ENCODE measurements at places on chromosomes 11 and 22.
A peak's percentile ranks its signal among the peaks of the same experiment; 100 is the strongest.

GRCh38 chr11:104624021-104624420 is 274.2 kb downstream of the CASP12 start:
- DNase-seq, result no peak

- DNase-seq, result no peak
These were observed 7.4 kb upstream of the PELI3 start for GRCh38 chr11:66459138-66459778.

- peak; percentile 10 for DNase-seq
These were observed 112.5 kb downstream of the KCNQ1OT1 start for GRCh38 chr11:2587132-2587930.

- no peak for DNase-seq
These were observed 138.2 kb upstream of the MTMR2 start for GRCh38 chr11:96062134-96062533.

- no peak for DNase-seq
These were observed 18.3 kb downstream of the KMT5B start for GRCh38 chr11:68194675-68195294.

- no peak for DNase-seq
These were observed 20.2 kb downstream of the PPP6R2 start for GRCh38 chr22:50363166-50363802.

DNA sequence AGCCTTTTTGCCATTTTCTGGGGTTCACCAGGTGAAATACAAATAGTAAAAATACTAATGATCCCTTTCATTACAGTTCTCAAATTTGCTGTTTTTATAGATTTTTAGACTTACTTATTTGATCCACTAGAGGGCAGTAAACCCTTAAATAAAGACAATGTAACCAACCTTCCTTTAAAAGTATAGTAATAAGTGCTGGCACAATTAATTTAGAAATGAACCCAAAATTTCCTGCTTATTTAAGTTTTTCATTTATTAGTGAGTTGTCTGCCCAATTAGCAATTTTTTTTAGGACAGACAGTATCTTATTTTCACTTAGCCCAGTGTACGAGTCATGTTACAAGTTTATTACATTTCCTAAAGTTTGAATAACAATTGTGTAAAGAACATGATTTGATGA is 4.7 kb downstream of the DDIAS start:
- DNase-seq, result no peak

- DNase-seq, result no peak
These were observed 9.4 kb downstream of the DRAP1 start for GRCh38 chr11:65928667-65929066.

- DNase-seq, result no peak
These were observed 2.0 kb downstream of the FBLN1 start for GRCh38 chr22:45504373-45505341.

DNA sequence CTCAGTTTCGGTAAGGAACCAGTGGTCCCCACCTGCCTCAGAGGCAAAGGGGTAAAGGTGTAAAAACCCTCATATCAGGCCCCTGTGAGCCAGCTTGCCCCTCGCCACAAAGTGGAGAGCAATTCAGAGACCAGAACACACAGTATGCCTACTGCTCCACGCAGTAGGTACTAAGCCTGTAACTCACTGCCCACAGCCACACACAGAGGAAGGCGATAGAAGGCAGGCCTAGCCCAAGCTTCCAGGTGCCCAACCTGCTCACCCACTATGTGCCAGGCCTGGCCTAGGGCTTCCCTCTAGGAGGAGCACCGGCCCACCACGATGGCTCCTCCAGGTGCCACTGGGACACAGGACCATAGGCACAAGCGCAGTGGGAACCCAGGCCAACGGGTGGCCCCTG is 63.1 kb upstream of the TCF20 start:
- no peak for DNase-seq

GRCh38 chr11:99682171-99682570 is 661.4 kb downstream of the CNTN5 start:
- no peak for DNase-seq

DNA sequence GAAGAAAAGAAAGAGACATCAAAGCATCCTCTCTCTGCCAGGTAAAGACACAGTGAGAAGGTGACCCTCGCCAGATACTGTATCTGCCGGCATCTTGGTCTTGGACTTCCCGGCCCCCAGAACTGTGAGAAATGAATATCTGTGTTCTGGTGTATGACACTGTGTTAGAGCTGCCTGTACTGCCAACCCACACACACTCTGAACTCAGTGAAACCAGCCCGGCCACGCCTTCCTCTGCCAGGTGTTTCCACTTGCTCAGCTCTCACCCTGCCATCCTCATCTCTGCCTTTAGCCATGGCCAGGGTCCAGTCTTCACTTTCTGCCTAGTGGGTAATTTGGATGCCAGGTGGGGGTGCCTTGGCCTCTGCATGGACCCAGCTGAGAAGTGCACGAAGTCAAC is 24.0 kb downstream of the CBX7 start:
- no peak for DNase-seq

- DNase-seq, result no peak
These were observed 17.1 kb downstream of the F2 start for GRCh38 chr11:46736146-46736545.

DNA sequence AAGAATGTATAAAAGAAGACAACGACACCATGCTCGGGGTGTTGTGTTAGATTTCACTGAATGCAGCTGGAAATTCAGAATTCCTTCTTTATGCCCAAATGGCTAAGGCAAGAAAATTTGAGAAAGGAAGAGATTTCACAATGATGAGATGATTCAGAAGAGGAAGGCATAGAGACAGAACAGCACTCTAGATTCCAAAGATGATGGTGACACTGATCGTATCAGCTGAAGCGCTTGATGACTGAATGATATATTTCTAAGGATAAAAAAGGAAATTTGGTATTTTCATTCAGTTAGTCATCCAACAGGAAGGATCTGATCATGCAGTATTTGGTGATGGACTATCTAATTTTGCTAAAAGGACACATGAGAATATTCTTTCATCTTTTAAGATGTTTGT is 189.2 kb downstream of the EFCAB6 start:
- DNase-seq, result no peak

GRCh38 chr11:47154616-47155570 is 21.8 kb downstream of the ARFGAP2 start:
- no peak for DNase-seq

Measured in GM12891 (cell line).